ENCODE measurements at places on chromosomes 6 and 20.

- no peak for DNase-seq
Observed at GRCh38 chr20:59580146-59580946, 24.0 kb upstream of the PHACTR3 start.

DNA sequence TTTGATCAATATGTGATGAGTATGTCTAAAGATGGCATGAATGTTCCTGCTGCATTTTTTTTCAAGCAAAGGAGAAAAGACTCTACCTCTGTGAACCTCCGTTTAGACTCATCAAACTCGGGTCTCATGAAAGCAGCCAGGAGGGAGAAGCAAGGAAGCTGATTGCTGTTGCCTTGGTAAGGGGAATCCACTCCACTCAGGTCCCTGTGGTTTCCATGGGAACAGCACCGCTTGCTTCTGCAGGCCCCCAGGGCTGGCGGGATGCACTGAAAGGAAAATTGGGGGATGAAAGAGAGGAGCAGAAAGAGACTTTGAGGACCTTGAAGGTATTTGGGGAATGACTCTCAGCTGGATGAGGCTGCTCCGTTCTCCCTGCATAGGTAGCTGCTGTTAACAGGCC, 249.6 kb upstream of the RIN2 start:
- DNase-seq = no peak

DNA sequence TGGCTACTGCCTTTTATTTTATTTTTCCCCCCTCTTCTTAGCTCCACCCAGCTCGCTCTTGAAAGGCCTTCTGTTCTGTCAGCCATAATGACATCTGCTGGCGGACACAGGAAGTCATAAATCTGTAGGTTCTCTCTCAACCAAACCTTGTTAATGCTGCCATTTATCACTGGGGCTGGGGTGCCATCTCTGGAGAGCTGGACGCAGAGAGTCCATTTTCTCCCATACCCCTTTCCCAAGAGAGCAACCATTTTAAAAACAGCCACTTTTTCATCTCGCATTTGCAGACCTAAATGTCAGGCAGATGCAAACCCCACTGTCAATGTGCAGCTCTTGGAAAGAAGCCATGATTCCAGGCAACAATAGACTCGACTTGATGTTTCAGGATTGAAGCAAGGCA, 13.0 kb upstream of the TSHZ2 start:
- peak; percentile 49 for DNase-seq

DNA sequence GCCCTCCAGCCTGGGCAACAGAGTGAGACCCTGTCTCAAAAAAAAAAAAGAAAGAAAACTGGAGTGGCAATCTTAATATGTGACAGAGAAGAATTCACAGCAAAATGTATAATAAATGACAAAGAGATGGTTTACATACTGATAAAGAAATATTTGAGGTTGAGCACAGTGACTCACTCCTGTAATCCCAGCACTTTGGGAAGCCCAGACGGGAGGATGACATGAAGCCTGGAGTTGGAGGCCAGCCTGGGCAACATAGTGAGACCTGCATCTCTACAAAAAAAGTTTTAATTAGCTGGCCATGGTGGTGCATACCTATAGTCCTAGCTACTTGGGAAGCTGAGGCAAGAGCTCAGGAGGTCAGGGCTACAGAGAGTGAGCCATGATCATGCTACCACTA, 12.4 kb upstream of the DEFB118 start:
- no peak for DNase-seq

DNA sequence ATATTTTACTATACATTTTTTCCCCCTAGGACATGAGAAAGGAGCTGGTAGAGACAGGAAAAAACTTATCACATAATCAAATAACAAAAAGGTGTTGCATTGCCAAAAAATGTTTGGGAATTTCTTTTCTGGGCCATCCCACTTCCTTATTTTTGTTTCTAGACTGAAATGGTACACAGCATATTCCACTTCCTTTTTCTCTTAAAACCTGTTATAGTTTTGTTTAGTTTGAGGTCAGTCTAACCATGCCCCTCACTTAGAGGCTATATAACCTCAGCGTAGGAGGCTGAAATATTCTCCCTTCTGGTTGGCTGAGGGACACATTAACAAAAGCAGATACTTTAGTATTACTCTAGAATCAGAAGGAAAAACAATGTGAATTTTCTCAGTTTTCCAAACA, 323.9 kb downstream of the GJA1 start:
- DNase-seq = no peak

GRCh38 chr6:35719404-35719829, 17.4 kb upstream of the ARMC12 start:
- DNase-seq = no peak

DNA sequence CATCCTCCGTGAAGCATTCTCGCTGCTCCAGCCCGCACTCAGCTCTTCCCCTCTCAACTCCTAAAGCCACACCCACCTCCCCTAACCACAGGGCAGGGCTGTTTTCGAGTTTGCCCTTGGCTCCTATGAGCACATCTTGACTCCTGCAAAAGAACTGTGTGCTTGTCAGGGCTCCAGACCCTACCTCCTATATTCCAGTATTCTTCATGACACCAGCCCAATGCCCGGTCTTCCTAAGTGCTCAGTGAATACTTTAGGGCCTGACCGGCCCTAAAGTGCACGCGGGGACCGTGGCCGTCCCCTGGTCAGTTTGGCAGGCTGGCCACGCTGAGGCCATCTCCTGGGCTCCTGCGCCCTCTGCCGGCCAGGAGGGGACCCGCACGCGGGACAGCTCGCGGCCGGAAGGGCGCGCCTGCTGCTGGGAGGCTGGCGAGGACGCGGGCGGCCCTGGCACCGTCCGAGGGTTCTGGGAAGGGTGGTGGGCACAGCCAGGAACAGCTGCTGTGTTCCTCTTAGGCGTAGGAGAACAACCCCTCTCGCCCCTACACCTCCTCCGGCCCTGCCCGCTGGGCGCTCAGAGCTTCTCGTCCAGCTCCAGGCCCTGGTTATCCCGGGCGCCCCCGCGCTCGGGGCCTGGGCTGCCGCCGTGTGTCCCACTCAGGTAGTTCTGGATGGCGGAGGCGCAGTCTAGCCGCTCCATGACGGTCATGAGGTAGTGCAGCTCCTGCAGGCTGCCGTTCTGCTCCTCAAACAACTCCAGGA, 11.0 kb downstream of the UNC5CL start:
- peak; percentile 87 for DNase-seq

- DNase-seq = no peak
Observed at GRCh38 chr6:147042679-147043078, 161.5 kb upstream of the STXBP5 start.

DNA sequence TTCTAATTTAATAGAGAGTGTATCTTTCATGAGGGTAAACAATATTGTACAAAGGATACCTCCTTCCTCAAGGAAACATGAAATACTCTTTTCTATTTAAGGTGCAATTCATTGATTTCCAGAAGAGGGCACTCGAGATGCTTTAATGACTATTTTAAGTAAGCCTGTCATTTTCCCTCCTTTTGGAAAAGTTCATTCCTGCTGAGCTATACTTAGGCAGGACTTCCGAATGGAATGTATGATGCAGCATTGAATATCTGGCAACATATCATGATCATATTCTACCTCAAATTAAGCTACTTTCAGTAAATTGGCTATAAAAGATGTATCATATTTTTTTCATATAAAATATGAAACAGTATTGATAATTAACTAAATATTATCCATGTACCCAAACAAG, 5.0 kb downstream of the DST start:
- peak; percentile 64 for DNase-seq

DNA sequence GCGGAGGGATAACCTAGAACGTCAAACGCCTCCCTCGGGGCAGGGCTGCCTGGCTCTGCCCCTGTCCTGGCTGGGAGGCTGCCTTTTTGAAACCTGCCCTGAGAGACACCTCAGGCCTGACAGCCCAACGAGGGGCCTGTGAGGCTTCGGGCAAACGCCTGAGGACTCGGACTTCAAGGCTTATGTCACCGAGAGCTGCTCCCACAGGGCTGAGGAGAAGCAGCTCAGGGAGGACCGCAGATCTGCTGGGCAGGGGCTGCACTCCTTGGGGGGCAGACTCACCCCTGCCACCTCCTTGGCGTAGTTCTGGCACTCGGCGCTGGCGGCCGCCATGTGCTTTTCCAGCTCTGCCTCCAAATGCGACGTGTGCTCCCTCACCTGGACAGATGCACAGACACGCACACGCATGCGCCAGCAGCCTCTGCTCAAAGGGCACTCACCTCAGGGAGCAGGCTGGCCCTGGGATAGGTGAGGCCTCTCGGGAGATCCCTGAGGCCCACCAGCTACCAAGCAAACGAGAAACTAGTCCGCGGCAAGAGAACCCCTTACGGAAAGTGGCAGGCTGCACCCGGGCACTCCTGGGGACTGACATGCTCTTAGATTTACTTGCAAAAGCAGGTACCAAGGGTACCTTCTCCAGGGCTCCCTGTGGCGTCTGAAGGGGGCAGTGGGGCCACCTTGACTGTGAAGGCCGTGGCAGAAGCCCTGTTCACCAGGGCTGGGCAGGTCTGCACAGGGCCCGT, 49.6 kb downstream of the DSTN start:
- DNase-seq = no peak

DNA sequence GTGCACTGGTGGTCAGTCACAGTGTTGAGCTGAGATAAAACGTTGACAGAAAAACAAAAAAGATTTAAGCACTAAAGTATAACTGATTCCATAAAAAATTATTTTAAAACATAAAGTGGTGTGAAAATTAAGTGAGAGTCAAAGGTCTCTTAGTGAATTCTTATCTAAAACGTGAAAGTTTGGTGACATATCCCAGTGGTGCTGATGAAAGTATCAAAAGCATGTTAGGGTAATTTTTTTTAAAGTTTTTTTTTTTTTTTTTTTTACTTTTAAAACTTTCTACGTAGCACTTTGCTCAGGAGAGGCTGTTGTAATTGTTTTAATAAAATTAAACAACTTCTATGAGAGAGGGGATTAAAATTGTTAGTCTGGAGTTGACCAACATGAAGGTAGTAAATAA, 65.6 kb upstream of the TMEM30A start:
- DNase-seq = no peak

- DNase-seq = no peak
Observed at GRCh38 chr20:41609474-41609873, 8.7 kb downstream of the CHD6 start.

DNA sequence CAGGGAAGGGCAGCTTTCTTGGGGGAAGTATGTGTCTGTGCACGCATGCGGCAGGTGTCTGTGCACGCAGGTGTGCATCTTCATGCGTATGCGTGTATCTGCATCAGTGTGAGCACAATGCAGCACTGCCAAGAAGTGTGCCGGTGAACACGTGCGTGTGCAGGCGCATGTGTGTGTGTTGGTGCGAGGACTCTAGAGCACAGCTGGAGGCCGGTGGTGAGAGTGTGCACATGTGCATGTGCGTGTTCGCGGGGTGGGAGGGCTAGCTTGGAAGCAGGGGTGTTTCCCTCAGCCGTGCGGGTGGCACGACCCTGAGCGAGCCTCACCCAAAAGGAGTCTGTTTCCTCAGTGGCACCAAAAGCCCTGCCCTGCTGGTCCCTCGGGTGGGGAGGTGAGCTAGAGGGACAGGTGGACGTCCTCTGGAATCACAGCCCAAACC, 7.5 kb downstream of the SLC17A9 start:
- no peak for DNase-seq

- DNase-seq = no peak
Observed at GRCh38 chr20:49889001-49889934, 26.1 kb downstream of the SPATA2 start.

DNA sequence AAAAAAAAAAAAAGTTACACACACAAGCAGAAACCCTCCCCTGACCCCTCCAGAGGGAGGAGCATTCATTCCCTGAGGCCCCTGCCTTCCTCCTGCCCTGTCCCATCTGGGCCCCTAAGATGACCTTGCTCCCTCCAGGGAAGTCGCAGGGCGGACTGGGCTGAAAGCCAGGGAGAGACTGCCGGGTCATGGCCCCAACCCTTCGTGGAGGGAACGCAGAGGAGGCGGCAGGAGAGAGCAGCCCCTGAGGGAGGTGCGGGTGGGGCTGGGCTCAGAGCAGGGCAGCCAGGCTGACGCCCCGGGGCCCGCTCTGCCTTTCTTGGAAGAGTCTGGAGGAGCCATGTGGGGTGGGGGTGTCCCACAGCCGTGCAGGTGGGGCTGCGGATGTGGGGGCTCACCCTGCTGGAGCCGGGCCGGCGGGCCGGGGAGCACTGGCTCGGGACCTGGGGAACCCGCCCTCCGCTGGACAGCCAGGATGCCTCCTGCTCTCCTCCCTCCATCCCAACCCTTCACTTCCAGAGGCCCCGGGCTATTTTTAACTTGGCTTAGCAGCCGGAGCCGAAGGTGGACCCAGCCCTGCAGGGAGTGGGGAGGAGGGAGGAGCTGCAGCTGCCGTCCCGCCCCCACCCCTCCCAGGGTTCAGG, 15.0 kb upstream of the ABHD16B start:
- peak; percentile 85 for DNase-seq

- no peak for DNase-seq
Observed at GRCh38 chr20:35627121-35627520, 11.5 kb downstream of the SPAG4 start.

- peak; percentile 52 for DNase-seq
Observed at GRCh38 chr6:130019326-130020072, 1.1 kb downstream of the L3MBTL3 start.

- peak; percentile 29 for DNase-seq
Observed at GRCh38 chr6:38973178-38974057, 75.2 kb upstream of the GLP1R start.

DNA sequence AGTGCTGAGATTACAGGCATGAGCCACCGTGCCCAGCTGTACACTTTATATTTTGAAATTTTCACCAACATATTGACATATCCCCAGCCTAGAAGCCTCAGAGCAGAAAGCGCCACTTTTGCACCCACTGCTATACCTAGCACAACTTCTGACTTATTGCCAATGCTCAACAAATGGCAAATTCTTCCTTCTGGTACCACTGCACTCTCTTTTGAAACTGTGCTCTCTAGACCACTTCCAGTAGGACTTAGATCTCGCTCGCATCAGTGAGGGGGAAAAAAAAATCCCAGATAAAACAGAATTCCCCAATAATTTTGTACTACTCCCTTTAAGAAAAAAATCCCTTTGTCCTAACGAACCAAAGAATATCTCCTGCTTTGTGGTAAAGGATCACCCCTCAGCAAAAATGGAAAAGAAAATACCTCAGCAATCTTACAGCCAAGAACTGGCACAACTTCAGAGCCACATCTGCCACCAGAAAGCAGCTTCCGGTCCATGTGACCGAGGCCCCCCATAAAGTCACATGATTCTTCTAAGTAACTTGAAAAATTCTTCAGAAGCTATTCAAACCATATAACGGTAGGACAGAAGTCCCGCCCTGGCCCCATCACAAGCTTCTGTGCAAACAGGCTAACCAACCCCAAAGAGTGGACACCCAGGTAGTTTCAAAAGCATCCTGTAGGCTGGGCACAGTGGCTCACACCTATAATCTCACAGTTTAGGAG, 18.5 kb upstream of the IL17F start:
- no peak for DNase-seq

DNA sequence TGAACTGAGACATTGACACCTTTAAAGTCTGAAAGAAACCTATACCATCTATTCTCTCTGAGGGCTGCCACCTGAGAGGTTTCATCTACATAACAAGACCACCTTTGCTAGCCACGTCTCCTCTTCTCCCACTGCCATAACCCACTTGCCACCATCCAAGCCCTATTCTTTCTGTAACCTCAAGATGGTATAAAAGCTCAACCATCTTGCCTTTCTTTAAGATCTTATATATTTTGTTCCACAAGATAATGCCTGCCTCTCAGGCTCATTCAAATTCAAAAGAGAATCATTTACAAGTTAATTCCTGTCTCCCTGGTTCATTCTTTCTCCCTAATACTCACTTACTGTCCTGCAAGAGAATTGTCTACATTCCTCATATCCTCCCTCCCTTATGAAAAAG, 192.5 kb downstream of the OTOR start:
- DNase-seq = no peak
